Hematopoietic multipotent progenitor cell treated with erythropoietin and hydrocortisone succinate and interleukin-3 and kit ligand, for 6 days (in vitro differentiated cells): ENCODE measurements at places on chromosomes 1 and 21.

DNA sequence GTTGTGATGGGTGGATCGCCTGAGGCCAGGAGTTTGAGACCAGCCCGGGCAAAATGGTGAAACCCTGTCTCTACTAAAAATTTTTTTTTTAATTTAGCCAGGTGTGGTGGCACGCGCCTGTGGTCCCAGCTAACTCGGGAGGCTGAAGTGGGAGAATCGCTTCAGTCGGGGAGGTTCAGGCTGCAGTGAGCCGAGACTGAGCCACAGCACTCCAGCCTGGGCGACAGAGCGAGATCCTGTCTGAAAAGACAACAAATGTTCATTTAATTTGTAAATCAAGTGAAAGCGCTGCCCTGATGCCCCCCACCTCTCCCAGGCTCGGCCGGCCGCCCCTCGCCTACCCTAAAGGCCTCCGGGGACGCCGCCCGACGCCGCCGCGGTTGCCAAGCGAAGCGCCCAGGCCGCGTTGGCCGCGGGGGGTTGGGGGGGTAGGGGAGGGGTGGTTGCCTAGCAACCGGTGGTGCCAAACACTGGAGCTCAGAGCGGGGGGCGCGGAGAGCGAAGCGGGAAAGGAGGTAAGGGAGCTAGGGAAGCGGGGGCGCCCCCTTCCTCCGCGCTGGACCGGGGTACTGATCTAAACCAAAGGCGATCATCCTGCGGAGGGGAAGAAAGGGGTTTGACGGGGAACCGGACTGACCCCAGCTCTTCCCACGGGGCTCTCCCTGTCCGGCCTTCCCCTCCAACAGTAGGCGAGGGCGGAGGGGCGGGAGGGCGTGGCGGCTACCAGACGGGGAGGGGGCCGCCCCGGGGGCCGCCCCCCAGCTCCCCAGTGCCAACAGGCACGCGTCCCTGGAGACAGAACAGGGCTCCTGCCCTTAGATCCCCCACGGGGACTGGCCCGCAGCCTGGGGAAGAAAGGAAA lies at the start of gene TEKT2:
TSS of gene TEKT2 (plus strand) at position 460 of the 862 bp plus-strand sequence. CDS start 828 bp downstream, outside the sequence.
- peak; percentile 52 for DNase-seq

- DNase-seq: no peak
These were observed 30.7 kb downstream of the SYT2 start for GRCh38 chr1:202679406-202680177.

- DNase-seq: peak; percentile 84
These were observed 712 bp upstream of the LAMB3 start for GRCh38 chr1:209652873-209653401.

DNA sequence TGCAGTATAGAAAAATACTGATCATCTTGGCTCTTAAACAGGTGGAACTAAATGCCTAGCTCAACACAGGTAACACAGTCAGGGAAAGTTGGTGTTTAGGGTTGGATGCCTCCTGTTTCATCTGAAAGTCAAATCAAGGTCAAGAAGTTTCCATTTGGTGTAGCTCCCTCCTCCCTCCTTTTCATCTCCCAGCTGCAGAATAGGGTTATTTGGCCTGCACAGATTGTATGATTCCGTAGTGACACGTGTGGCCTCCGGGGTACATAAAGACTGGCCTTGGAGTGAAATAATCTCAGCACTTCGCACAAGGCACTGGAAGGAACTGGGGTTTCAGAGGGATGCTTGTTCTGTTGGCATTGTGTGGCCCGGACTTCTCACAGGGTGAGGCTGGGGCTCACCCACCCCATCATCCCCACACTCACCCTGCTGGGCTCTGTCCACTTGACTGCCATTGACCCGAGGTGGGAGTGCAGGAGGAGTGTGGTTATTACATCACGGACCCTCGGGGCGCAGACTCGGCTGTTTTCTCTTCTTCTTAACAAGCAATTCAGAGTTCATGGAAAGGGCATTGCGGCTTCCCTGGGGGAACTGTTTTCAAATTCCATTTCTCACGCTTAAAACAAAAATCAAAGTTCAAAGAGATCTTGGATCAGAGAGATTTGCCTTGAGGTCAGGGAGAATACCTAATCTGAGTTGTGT lies 18.4 kb downstream of the IGSF5 start:
- no peak for DNase-seq

DNA sequence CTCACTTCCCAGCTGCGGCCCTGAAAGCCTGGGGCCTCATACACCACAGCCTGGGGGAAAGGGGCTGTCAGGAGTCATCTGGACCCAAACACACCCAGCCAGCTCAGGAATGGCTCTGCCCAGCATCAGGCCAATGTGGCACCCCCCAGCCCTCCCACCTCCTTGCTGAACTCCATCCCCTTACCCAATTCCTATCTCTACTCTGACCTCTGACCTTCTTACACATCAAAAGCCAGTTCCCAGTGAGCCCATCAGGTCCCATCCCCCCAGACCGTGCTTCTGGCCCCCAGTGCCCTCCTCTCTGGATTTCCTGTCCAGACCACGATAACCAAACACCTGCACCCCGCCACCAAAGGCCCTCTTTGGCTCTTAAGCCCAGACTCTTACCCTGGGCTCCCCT lies 16.3 kb downstream of the CRYBG2 start:
- DNase-seq: no peak

DNA sequence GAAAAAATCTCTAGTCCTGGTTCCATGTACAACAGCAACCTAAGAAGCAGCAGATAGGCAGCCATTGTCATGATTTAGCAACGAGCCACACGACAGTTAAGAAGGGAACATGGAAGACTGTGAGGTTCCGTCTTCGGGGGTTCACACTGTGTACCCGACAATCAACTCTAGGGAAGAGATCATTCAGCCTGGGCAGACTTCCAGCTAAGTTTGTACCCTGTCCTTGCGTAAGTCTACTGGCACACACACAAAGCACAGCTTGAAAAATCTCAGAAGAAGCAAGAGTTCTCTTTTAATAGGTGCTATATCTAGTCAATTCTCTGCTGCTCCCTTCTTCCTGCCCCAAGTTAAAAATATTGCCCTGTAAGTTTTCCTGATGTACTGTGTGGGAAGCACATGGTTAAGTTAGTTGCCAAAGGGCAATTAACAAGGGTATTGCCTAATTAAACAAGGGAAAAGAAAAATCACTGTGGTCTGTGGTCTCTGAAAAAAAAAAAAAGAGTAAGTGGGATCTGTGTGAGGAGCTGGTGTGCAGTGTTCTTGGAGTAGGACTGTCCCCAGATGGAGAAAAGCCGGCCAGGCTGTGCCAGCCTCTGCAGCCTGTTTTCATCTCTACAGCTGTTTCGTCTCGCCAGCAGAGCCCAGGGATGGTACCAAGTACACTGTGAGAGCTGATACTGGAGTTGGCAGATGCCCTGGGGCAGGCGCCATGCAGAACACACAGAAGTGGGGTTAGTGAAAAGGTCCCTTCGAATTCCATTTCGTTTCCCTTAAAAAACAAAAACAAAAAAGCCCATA lies 6.4 kb upstream of the MYBPHL start:
- no peak for DNase-seq

DNA sequence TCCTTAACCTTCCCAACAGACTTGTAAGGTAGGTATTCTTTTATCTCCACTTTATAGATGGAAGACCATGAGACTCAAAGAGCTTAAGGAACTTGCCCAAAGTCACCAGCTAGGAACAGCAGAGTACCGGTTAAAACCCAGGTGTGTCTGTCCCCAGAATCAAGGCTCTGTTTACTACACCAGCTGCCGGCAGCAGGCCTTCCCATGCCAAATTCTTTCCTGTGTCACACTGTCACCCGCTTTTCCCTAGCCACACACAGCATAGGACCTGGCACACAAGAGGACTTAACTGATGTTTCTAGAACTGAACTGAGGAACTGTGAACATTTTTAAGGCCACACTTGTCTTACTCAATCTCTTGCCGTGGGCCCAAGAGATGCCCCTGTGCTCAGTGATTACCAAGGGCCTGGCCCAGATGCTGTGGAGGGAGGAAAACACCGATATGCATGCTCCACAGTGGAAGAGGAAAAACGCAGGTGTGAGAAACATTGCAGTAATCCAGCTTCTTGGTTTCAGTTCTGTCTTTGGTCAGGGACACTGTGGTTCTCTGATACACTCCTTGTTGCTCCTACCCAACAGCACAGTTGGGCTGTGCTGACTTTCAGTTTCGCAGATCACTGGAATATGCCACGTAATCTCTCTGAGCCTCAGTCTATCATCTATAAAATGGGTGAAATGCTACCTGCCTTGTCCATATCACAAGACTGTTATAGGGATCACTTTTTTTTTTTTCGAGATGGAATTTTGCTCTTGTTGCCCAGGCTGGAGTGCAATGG lies 13.9 kb upstream of the LY9 start:
- no peak for DNase-seq

- no peak for DNase-seq
These were observed 2.8 kb upstream of the ADORA1 start for GRCh38 chr1:203124546-203125317.

- no peak for DNase-seq
These were observed 1.9 kb upstream of the TEKT2 start for GRCh38 chr1:36081926-36082485.

- no peak for DNase-seq
These were observed 103.3 kb upstream of the FGGY start for GRCh38 chr1:59193443-59194093.

DNA sequence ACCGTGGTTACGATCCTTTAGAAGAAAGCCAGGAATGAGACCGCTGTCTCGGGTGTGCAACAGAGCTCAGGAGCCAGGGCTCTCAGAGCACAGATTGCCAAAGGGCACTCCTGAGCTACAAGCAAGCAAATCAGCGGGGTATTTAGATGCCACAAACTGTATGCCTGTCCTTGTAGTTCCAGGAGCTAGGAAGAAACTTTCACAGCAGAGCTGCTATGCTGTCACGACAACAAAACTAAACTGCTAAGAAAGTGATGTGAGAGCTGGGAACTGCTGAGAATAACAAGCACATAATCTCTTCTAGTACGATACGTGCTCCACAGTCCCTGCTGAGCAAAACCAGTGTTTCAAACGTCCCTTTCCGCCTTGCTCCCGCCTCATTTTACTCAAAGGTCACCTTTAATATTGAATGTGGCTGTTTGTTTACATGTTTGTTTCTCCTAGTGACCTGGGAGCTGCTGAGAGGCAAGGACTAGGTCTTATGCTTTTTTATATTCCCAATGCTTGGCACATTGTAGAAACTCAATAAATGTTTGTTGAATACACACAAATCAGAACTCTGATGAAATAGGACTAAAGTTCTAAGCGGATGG lies 14.7 kb downstream of the GREM2 start:
- no peak for DNase-seq

- no peak for DNase-seq
These were observed 88.8 kb downstream of the ST3GAL3 start for GRCh38 chr1:43796111-43796581.

DNA sequence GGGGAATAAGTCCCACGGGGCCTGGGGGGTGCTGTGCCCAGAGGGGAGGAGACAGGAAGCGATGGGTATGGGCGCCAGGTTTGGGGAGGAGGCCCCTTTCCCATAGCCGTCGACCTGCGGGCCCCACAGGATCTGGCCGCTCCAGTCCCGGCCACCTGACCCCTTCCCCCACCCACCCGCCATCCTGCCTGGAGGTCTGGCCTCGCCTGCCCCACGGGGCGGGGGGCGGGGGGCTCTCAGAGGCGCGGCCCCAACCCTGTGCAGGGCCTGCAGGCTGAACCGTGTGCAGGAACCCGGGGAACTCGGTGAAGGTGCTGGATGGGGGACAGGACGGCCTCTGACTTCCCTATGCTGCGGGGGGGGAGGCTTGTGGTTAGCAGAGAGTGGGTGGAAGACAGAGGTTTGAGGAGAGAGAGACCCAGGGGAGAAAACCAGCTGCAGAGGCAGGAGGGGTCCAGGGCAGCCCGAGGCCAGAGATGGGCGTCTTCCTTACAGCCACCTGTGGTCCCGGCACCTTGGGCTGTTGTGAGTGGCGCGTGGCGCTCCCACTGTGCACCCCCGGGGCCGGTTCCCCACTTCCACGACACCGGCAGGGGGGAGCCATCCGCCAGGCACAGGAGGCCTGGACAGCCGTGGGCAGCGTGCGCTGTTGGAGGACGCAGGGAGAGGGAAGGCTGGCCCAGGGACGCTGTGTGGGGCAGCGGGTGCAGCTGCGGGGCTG lies 2.5 kb upstream of the TNFRSF18 start:
- peak; percentile 63 for DNase-seq

DNA sequence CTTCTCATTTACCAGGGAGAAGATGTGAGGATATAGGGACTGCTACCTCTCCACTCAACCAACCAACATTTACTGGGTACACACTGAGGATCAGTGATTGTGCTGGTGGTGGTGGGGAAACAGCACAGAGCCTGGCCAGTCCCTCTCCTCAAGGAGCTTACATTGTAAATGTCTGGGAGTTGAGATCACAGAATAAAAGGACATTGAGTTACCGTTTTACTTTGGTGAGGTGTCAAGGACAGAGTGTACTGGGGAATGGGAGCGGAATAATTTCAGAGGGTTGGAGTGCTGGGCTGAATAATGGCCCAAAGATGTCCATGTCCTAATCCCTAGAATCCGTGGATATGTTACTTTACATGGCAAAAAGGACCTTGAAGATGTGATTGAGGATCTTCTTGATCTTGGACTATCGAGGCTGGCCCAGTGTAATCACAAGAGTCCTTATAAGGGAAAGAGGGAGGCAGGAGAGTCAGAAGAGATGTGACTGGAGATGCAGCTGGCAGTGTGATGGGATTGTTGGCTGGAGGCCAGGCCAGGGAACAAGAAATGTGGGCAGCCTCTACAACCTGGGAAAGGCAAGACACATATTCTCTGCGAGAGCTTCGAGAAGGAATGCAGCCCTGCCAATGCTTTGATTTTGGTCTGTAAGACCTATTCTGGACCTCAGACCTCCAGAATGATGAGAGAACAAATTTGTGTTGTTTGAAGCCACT lies 26.6 kb upstream of the RWDD3 start:
- DNase-seq: no peak

GRCh38 chr1:117836069-117836468 lies 93.4 kb downstream of the GDAP2 start:
- DNase-seq: no peak

DNA sequence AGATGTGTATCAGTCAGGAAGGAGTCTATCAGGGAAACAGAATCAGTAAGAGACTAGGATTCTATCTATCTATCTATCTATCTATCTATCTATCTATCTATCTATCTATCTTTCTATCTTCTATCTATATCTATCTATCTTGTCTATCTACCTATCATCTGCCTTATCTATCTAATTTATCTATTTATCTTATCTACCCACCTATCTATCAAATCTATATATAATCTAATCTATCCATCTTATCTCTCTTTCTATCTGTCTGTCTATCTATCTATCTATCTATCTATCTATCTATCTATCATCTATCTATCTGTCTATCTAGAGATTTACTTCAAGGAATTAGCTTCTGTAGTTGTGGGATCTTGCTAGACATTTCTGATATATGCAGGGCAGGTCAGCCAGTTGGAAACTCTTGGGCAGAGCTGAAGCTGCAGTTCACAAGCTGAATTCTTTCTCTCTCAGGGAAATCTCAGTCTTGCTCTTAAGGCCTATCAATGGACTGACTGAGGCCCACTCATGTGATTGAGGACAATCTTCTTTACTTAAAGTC lies 140.2 kb upstream of the JUN start:
- DNase-seq: no peak

- peak; percentile 69 for DNase-seq
These were observed 8.6 kb downstream of the CDC14A start for GRCh38 chr1:100360790-100361510.

GRCh38 chr1:173297798-173298391 lies 90.8 kb upstream of the TNFSF4 start:
- DNase-seq: no peak
